ENCODE measurements at places on chromosomes 1 and 21.

DNA sequence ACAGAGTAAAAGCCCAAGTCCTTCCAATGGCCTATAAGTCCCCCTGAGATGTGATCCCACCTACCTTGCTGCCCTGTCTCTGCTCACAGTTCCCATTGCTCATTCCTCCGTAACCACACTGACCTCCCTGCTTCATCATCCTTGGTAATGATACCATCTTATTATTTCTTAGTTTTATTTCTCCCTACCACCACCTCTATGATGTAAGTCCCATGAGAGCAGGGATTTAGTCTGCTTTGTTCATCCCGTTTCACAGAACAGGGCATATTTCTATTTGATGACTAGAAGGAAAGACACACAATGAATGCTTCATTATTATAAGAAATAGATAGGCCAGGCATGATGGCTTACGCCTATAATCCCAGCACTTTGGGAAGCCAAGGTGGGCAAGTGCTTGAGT lies 22.5 kb downstream of the NIBAN1 start:
- no peak for DNase-seq

DNA sequence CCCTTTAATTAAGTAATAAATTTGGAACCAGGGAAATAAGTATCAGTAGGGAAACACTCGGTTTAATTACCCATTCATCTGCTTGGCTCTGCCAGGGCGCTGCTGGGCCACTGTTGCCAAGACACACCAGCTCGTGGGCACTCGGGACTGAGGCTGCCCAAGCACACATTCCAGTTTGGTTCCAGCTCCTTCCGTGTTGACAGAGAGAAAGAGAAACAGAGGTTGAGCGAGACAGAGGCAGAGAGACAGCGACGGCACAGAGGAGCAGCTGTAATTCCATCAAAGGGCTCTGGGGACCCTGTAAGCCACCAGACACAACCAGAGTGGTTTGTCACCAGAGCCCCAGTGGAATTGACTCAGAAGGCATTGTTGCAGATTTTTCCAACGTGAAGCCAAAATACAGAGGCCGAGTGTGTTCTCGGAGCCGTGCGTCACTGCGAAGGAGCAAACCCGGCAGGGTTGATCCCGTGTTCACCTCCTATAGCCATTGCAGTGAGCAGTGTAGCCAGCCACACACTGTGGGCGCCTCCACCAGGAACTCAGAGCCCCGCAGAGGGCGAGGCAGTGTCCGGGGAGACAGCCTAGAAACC lies 33.5 kb downstream of the SYF2 start:
- DNase-seq, result no peak

GRCh38 chr1:207913951-207914350 lies 3.0 kb upstream of the CD34 start:
- no peak for DNase-seq

GRCh38 chr1:153791648-153792253 lies 16.5 kb downstream of the SLC27A3 start:
- DNase-seq, result no peak

GRCh38 chr1:226688808-226689207 lies 50.3 kb downstream of the ITPKB start:
- no peak for DNase-seq

GRCh38 chr1:50705699-50706098 lies 254.4 kb downstream of the FAF1 start:
- DNase-seq, result no peak

- DNase-seq, result no peak
Measured at GRCh38 chr1:168469690-168470089, 74.1 kb downstream of the XCL2 start.

GRCh38 chr1:119220991-119221390 lies 80.5 kb upstream of the WARS2 start:
- DNase-seq, result no peak
